ENCODE measurements at places on chromosomes 6 and 20.
A peak's percentile ranks its signal among the peaks of the same experiment; 100 is the strongest.

DNA sequence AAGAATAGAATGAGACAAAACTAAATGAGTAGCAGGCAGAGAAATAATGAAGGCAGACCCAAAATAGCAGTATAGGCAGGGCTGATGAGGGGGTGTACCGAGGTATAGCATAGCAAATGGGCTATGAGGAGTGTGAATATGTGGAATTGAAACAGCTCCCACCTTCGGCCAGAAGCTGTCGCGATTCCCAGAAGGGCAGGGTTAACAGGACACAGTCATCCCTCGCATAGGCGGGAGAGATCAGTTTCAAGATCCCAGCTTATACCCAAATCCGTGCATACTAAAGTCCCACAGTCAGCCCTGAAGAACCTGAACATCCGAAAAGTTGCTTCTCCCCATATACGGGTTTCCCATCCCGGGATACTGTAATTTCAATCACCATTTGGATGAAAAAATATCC is 82.7 kb downstream of the PTPRK start:
- no peak for DNase-seq

DNA sequence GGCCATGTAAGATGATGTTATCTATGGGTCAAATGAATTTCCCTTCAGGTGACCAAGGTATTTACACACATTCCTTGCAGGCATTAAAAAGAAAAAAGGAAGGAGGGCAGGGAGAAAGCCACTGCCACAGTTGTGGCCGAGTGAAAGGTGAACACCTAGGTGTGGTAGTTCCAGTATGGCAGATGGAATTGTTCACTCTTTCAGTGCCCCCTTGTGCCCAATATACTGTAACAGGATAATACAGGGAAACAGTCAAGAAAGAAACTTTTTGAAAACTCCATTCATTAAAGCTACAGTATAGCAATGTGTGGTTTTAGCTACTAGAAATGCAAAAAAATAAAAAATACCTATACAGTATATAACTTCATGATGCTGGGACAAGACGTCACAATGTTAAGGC is 52.1 kb downstream of the BMP2 start:
- no peak for DNase-seq

DNA sequence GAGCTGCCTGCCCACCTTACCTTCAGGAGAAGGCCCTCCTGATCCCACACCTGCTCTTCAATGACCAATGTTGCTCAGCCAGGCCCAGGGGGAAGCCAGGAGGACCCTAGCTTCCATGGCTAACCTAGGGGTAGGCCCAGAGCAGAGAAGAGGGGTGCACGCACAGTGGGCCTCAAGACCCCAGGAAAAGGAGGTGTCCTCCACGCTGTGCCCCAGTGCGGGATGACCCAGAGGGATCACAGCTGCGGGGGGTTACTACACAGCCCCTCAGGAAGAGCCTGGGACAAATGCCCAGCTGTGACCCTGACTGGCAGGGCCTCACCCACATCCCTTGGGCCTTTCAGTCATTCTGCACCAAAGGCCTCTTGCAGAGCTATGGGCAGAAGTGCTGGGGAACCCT is 31.6 kb upstream of the APMAP start:
- DNase-seq, result no peak

GRCh38 chr20:36988494-36988966 is 37.0 kb upstream of the SAMHD1 start:
- no peak for DNase-seq

DNA sequence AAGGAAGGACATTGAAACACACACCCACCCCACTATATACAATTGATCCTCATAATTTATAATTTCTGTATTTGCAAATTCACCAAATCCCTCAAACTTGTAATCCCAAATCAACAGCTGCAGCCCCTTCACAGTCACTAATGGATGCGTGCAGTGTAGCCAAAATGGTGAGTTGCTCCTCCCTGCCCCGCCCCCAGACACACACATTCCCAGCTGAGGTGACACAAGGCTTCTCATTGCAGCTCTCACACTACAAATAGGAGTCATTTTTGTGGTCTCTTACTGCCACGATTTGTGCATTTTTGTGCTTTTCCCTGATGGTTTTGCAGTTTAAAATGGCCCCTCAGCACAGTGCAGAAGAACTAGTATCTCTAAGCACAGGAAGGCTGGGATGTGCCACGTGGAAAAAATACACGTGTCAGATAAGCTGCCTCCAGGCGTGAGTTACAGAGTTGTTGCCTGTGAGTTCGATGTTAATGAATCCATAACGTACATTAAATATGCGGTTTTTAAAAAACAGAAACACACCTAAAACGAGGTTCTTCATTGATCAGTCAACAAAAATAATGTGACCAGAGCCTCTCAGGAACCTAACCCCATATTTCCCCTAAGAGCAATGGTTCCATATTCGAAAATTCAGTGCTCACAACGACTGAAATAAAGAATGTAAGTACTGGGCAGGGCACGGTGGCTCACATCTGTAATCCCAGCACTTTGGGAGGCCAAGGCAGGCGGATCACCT is 8.2 kb downstream of the ATP9A start:
- no peak for DNase-seq

- DNase-seq, result no peak
Measured at GRCh38 chr20:49315580-49315979, 37.7 kb upstream of the ZNFX1 start.

- no peak for DNase-seq
Measured at GRCh38 chr20:5786930-5787795, 37.0 kb downstream of the SHLD1 start.

- no peak for DNase-seq
Measured at GRCh38 chr6:38131527-38131965, 312.0 kb downstream of the ZFAND3 start.

DNA sequence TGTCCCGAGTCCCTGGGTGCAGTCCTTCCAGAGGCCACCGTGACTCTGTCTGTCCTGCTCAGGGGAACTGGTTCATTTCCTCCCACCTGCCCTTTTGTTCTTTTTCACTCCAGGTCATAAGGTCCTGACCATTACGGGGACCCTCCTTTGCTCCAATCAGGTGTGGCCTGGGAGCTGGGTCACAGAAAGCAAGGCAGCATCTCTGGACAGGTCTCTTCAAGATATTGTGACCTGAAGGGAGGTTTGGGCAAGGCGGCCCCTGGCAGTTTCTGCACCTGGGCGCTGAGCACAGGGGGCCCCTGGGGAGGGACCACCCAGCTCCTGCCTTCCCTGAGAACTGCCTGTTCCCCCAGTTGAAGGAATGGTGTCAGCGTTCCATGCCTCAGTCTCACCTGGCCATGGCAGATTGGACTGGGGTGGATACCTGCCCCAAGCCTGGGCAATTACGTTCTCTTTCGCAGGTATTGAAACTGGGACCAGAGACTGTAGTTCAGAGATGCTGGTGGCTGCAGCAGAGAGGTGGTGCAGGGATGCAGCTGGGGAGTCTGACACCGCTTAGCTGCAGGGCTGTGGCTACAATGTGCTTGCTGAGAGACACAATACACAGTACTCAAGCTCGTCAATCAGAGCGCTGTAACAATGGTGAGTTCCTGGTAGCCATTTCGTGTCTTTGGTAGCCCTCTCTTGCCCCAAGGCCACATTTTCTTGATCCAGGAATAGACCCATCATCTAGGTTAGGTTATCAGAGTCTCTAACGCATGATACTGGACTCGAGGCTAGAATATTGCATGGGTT is 15.6 kb upstream of the NELFCD start:
- no peak for DNase-seq

GRCh38 chr6:39037082-39037508 is 11.5 kb upstream of the GLP1R start:
- DNase-seq, result no peak

GRCh38 chr6:144661116-144661806 is 376.1 kb downstream of the UTRN start:
- no peak for DNase-seq

- peak; percentile 26 for DNase-seq
Measured at GRCh38 chr20:50987493-50988210, 29.0 kb downstream of the MOCS3 start.

- DNase-seq, result no peak
Measured at GRCh38 chr6:67815623-67816022, 819.5 kb upstream of the ADGRB3 start.

- no peak for DNase-seq
Measured at GRCh38 chr6:151402228-151402627, 10.9 kb upstream of the ZBTB2 start.

DNA sequence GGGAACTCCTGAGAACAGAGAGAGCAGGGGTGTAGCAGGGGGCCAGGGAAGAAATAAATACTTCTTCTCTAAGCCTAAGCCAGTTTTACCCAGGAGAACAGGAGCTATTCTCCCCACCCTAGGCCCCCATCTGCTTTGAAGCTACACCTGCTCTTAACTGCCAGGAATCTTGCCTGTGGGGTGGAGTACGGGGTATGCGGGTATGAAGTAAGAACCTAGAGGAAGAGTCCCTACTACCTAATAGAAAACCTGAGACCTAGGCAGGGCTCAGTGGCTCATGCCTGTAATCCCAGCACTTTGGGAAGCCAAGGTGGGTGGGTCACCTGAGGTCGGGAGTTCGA is 1.5 kb downstream of the SLC29A1 start:
- no peak for DNase-seq

DNA sequence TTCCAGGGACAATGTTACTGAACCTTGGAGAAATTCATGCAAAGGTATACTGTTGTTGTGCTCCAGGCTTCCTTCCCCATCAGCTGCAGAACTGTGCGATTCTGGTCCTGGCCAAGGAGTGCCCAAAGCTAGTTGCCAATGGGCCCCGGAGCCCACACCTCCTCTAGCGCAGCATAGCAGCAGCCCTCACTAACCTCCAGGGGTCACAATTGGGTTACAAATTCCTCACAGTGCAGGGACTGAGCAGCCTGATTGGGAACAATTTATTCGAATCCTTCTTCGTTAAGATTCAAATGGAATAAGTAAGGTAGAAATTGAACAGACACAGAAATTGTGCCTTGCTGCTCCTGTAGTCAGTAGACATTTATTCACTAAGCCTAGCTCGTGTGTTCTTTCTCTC is 284.9 kb downstream of the PRKN start:
- DNase-seq, result no peak

- no peak for DNase-seq
Measured at GRCh38 chr20:8860011-8860495, 208.8 kb upstream of the PLCB4 start.

DNA sequence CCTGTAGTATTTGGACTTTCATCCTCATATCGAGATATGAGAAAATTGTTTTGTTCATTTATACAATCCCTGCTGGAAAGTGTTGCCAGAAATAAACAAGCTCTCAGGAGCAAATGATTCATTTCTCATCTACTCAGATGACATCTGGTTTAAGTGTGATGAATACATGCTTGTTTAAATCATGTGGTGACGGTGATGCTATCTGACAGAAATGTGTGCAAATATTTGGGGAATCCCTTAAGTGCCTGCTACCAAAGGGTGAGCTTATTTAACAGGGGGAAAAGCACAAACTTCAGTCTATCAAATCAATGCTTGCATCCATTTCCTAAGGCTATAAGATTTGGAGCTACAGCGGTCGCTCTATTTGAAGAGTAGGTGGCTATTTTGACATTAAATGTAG is 368.3 kb upstream of the SASH1 start:
- DNase-seq, result no peak

DNA sequence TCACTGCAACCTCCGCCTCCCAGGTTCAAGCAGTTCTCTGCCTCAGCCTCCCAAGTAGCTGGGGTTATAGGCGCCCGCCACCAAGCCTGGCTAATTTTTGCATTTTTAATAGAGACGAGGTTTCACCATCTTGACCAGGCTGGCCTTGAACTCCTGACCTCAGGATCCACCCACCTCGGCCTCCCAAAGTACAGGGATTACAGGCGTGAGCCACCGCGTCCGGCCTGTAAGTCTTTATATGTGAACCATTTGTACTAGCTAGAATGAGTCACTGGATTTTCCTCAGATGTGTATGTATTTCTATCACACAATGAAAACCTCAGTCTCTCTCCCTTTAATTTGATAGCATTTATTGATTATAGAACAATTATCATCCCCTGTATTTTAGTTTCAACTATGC is 34.0 kb downstream of the ITCH start:
- no peak for DNase-seq

DNA sequence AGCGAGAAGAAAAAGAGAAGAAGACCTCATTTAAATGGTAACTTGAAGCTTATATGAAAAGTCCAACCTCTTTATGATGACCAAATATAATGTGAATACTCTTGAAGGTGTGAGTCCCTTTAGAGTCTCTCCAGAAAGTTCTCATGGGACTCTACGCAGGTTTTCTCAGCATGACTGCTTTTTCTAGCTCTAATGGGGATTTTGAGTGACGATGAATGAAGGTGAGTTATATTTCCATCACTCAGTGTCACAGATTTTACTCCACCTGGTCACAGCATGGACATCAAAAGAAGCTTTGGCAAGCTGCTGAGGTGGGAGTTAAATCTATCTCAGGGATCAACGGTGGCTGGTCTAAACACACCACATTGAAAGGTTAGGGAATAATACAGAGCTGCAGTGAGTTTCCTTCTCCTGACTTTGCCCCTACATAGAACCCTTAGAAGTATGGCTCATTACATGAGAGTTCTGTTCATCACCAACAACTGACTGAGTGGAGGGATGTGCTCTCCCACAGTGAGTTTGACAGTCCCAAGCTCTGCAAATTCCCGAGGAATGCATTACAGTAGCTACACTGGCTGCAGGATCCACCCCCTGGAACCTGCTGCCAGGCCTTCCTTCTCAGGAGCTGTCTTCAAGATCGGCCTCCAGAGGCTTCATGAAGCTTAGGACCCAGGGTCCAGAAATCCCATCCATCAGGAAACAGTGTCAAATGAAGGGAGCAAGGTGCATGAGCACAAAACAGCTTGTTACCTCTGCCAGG is 126.8 kb downstream of the FOXC1 start:
- no peak for DNase-seq

GRCh38 chr6:30915591-30915946 is 1.5 kb downstream of the VARS2 start:
- DNase-seq, result peak; percentile 11

GRCh38 chr6:44642870-44643522 is 255.5 kb downstream of the CDC5L start:
- DNase-seq, result peak; percentile 12

- no peak for DNase-seq
Measured at GRCh38 chr6:2921520-2922115, 18.5 kb upstream of the SERPINB9 start.

- DNase-seq, result no peak
Measured at GRCh38 chr6:109927052-109927451, 51.1 kb upstream of the GPR6 start.

DNA sequence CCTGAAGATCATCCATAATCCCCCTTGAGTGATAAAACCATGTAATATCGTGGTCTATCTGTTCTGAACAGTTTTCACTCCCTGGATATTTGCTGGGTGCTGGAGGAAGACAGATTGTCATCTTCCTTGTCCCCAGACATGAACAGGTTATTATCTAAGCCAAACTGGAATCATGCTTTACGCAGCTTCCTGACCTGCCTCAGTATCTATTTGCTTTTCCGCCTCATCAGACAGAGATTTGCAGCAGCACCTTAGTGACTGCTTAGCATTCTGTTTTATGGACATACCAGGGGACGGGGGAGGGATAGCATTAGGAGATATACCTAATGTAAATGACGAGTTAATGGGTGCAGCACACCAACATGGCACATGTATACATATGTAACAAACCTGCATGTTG is 124.6 kb downstream of the SLC23A2 start:
- no peak for DNase-seq

Measured in DMS79 (cell line).